NCI-H345 (cell line): ENCODE measurements at places on chromosomes 12 and 14.

DNA sequence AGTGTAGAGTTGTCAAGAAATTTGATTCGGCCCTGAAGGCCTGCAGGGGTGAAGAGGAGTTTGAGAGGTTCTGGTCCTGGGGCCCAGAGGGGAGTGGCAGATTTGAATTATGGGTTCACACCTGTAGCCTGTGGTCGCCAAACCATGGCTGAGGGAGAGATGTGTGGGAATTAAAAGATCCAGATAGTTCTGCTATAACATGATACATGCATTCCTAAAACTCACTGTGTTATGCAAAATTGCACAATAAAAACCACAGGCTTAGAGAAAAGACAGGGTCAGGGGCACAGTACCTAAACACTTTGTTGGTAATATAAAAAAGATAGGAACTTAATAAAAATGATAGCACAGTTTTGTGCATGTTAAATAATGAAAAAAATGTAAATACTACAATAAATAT, 106.2 kb downstream of the TMEM30B start:
- DNase-seq: no peak

DNA sequence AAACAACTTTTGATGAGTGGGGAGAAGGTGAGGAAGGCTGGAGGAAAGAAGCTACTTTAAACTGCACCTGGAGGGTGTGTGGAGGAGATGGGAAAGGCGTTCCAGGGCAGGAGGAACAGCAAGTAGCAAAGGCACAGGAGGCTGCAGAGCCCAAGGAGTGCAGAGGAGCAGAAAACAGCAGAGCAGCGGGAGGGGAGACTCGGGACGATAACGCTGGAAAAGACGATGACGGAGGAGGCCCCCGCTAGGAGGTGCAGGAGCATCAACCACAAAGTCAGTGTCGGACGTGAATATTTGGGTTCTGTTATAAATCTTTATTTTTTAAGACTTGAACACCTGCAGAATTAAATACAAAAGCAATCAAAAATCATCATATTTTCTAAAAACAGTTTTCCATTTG, 44.9 kb downstream of the LGMN start:
- DNase-seq: no peak

DNA sequence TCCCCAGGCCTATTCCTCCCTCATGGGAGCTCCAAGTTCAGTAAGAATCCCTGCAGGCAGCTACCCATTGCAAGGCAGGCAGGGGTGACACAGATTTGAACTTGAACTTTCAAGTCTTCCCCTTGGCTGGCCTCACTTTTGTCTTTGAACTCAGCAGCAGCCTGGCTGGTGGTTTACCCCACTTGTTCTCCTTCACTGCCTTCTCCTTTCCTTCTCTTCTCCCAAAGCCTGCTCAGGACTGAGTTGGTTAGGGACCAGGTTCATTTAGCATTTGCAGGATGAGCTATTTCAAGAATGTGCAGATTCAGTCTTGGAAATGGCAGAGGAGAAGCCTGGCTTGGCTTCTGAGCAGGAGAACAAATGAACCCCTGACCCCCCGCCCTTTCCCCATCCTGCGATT, 67.7 kb upstream of the TBX3 start:
- DNase-seq: no peak

DNA sequence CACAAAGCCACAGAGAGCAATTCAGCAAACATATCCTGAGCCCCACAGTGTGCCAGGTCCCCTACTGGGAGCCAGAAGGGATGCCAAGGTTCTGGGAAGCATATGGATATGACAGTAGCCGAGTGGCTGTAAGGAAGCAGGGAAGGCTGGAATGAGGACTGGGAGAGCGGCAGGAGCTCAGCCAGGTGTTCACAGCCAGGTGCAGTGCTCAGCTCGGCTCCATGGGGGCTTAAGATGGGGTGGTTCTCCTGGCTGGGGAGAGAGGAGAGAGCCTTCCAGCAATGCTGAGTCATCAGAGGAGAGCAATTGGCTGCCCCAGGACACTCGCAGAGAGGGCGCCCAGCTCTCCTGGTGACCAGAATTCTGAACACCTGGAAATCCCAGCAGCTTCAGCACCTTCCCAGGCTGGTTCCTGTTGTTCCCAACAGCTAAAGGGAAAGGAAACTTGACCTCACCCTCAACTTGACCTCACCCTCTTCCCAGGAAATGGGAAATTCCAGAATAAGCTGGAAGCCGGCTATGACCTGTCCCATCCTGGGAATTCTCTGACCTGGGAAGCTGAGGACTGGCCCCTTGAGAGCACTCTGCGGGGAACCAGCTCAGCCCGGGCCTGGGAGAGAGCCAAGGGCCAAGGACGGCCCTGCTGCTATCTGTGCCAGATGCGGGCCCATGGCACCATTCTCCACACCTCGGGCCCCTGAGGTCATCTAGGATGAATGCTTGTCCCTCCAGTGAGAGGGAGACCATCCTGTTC, 34.6 kb downstream of the SLC6A12 start:
- peak; percentile 80 for DNase-seq

DNA sequence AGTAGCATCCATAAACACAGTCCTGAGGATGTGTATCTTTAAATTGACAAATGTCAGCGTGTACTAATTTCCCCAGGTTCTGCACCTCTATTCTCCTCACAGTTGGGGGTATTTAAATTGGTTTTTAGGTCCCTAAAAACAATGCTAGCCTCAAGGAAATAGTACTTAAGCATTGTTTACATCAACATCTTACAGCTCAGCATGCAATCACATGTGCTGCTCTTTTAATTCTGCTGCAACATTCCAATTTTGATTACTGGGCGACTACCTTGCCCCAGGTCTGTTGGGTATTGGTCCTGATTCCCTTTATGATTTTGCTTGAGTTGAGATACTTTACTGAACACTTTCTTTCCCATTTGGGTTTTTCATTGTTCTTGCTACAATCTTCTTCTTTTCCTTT, 616.6 kb downstream of the CCER1 start:
- DNase-seq: no peak

DNA sequence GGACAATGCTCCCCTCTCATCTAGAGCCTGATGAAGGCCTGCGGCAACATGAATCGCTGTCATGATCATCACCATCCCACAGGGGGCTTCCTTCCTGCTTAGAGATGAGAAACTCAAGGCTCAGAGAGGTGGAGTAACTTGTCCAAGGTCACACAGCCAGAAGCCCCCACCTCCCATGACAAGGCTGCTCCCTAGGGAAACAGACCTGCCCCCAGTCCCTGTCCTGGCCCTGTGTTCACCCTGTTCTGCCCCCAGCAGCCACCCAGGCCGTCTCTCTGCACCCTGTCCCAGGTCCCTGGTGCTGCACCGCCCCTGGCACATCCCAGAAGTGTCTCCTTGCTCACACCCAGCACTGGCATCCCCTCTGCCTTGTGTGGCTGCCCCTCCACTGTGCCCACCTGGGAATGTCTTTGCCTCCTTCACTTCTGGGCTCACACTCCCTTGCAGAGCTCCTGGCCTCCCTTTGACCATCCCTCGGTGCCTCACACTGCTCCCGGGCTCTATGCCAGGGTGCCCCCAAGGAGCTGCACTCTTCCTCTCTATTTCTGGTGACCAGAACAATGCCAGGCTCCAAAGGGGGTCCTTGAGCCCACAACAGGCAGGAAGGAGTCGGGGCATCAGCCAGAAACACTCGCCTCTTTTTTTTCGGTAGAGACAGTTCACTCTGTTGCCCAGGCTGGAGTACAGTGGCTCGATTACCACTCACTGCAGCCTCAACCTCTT, 70.5 kb downstream of the BCL11B start:
- DNase-seq: peak; percentile 67

DNA sequence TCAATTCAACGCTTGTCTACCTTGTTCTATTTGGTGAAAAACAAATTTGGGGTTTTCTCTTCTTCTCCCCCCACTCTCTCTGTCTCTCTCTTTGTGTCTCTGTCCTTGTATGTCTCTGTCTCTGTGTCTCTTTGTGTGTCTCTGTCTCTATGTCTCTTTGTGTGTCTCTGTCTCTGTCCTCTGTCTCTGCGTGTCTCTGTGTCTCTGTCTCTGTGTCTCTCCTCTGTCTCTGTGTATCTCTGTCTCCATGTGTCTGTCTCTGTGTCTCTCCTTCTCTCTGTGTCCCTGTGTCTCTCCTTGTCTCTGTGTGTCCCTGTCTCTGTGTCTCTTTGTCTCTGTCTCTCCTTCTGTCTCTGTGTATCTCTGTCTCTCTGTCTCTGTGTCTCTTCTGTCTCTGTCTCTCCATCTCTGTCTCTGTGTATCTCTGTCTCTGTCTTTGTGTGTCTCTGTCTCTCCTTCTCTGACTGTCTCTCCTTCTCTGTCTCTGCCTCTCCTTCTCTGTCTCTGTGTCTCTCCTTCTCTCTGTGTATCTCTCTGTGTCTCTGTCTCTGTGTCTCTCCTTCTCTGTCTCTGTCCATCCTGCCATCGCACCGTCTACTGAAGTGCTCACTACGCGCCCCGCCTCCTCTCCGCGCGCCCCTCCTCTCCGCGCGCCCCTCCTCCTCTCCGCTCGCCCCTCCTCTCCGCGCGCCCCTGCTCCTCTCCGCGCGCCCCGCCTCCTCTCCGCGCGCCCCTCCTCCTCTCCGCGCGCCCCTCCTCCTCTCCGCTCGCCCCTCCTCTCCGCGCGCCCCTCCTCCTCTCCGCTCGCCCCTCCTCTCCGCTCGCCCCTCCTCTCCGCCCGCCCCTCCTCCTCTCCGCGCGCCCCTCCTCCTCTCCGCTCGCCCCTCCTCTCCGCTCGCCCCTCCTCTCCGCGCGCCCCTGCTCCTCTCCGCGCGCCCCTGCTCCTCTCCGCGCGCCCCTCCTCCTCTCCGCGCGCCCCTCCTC, 12.8 kb downstream of the LRCOL1 start:
- DNase-seq: peak; percentile 65
